ENCODE measurements at places on chromosomes 6 and 20. TPM values are rescaled to one million over a fixed set of nuclear protein-coding genes. Genes with fewer than 3 reads are reported as not detected.

Gene RBPJL
- not detected for total RNA-seq

Gene CGA
- total RNA-seq: not detected

Gene SLC35A1
- total RNA-seq: 7.8 TPM

Gene BCKDHB
- 16.4 TPM for total RNA-seq

Gene SCGN
- total RNA-seq: not detected

Gene PAK5
- not detected for total RNA-seq

Gene STMND1
- total RNA-seq: not detected

Gene CLPSL2
- total RNA-seq: not detected

Gene OPRL1
- 0.63 TPM for total RNA-seq

Gene LST1
- 16.9 TPM for total RNA-seq

Gene TAF4
- 15.3 TPM for total RNA-seq

Gene SPATA25
- 0.63 TPM for total RNA-seq

Gene AURKA
- 101 TPM for total RNA-seq

Gene F13A1
- not detected for total RNA-seq

Gene IRAK1BP1
- 2.1 TPM for total RNA-seq

Gene MEP1A
- total RNA-seq: not detected

Gene PAX1
- total RNA-seq: not detected

Gene ASIP
- not detected for total RNA-seq

Gene IYD
- not detected for total RNA-seq

Data from activated CD4-positive, alpha-beta memory T cell treated with anti-CD3 and anti-CD28 coated beads for 36 hours (primary cell).